ENCODE measurements at places on chromosomes 4 and X.

- DNase-seq, result no peak
Measured at GRCh38 chr4:108919226-108919893, 156.5 kb upstream of the ETNPPL start.

GRCh38 chr4:100356172-100356571 is 161.7 kb downstream of the EMCN start:
- no peak for DNase-seq

DNA sequence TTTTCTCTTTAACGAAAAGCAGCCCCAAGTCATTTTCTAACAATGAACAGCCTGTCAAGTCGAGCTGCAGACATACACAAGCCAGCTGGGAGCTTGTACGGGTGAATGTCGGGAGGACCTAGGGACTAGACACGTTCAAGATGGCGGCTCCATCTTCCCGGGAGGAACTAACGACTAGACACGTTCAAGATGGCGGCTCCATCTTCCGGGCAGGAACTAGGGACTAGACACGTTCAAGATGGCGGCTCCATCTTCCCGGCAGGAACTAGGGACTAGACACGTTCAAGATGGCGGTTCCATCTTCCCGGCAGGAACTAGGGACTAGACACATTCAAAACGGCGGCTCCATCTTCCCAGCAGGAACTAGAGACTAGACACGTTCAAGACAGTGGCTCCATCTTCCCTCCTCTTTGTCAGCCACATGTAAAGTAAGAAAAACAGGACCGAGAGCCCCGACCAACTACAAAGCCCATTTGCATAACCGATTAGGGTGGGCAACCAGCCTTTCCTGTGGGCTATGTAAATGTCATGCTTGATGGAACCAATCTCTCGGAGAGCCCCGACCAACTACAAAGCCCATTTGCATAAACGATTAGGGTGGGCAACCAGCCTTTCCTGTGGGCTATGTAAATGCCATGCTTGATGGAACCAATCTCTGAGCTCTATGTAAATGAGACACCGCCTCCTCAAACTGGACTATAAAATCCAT is 175.5 kb downstream of the DHRSX start:
- DNase-seq, result peak; percentile 78

DNA sequence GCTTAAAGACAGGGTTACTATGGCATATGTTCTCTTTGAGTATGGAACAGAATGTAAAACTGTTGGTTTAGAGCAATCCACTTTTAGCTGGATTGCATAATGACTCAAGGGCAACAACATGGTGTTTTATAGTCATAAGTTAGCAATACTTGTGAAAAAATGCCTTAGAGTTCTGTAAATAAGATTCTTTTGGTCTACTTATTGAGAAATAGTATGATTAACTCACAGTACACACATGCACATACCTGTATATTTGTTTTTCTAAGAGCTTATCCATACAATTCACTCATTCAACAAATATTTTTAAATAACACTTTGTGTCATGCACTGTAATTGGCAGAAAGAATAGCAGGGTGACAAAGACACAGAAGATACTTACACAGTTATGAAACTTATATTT is 1415.5 kb downstream of the PCDH7 start:
- DNase-seq, result no peak

DNA sequence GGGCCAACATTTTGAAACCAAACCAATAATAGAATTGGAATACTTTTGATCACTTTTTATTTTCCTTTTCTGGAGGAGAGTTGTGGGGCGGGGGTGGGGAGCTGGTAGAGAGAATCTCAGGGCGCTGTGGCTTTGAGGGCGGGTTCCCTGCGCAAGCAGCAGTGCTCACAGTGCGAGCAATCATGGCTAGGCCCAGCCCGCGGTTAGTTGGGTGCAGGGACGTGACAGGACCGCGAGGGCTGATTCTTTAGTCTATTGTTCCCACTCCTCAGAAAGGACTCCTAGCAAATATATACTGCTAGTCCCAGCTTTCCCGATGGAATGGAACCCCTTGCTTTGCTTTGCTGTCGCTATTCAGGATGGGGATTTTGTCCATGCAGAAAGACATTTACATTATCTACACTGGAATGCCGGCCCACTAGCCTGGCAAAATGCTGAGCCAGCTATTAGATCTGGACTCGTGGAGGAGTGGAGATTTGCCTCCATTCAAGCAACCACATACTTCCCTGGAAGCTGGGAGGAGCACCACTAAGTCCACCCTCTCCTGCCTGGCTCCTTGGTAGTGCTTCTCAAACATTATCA is 23.9 kb upstream of the APLN start:
- DNase-seq, result peak; percentile 64

GRCh38 chr4:47185761-47186160 is 154.4 kb downstream of the GABRB1 start:
- DNase-seq, result no peak

GRCh38 chr4:7769396-7770223 is 170.1 kb downstream of the AFAP1 start:
- DNase-seq, result no peak

DNA sequence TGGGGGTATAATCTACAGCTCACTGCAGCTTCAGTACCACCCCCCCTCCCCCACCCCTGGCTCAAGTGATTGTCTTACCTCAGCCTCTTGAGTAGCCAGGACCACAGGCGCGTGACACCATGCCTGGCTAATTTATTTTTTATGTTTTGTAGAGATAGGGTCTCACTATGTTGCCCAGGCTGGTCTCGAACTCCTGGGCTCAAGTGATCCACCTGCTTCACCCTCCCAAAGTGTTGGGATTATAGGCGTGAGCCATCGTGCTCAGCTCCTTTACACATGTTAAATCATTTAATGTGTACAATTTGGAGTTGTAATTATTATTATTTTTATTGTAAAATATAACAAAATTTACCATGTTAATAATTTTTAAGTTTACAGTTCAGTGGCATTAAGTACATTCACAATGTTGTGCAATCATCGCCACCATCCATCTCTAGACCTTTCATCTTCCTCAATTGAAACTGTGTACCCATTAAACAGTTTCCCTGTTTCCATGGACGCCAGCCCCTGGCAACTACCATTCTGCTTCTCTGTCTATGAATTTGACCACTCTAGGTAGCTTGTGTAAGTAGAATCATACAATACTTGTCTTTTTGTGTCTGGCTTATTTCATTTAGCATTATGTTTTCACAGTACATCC is 6.1 kb downstream of the SLAIN2 start:
- no peak for DNase-seq
